GM12864 (cell line): ENCODE measurements at places on chromosomes 4 and X.
A peak's percentile ranks its signal among the peaks of the same experiment; 100 is the strongest.

DNA sequence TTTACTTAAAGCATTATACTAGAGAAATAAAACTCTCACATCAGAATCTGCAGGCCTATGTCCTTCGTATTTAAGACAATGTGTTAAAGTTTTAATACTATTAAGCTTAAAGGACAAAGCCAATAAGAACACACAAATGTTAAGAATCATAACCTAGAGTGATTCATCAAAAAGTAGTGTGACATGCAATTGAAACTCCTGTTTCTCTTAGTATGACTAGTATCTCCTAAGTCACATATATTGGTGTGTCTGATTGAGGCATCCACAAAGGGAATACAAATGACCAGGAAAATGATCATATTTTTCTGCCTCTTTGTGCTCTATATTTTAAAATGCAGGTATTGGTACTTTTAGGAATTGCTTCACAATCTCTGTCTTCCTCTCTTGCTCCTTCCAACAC is 23.8 kb downstream of the GPRASP3 start:
- DNase-seq: no peak

DNA sequence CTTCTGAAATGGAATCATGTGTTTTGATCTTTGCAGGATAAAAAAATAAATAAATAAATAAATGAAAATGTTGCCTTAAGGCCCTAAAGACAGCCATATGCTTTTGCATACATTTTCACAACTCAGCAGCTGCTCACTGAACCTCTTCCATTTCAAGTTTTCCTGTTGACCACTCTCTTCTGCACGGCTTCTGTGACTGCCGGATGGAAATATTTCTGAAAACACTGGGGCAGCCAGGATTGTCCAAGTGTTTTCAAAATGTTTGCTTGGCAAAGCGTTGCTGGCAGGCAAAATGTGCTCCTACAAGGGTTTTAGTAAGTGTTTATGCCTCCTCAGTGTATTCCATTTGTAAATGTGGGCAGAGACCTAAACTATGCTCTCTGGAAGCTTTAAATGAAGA is 208.1 kb upstream of the IL1RAPL1 start:
- no peak for DNase-seq

GRCh38 chrX:119605464-119606279 is 552 bp downstream of the NKRF start:
- no peak for DNase-seq

GRCh38 chrX:134749706-134750445 is 91.6 kb upstream of the PLAC1 start:
- no peak for DNase-seq

GRCh38 chr4:149017002-149017734 is 575.0 kb upstream of the NR3C2 start:
- DNase-seq: no peak

DNA sequence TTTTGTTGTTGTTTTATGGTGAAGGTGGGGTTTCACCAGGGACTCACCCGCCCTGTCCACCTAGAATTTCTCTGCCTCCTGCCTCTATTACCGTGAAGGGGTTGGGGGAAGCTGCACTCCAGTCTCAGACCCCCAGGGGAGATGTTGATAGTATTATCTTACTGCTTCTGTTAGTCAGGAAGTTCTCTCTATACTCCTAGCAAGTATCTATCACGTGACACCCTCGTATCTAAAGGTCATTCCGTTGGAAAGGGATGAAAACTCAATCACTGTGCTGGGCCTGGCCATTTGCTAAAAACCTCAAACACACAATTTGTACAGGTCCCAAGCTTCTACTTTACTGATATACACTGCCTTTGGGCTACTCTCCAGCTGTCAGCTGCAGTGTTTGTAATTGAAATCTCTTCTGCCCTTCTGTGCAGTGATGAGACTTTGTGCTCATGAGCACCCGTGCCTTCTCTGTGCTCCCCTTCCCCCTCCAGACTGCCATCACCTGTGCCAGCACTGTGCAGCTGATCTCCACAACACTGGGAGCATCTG is 188.5 kb upstream of the ANXA3 start:
- DNase-seq: no peak

DNA sequence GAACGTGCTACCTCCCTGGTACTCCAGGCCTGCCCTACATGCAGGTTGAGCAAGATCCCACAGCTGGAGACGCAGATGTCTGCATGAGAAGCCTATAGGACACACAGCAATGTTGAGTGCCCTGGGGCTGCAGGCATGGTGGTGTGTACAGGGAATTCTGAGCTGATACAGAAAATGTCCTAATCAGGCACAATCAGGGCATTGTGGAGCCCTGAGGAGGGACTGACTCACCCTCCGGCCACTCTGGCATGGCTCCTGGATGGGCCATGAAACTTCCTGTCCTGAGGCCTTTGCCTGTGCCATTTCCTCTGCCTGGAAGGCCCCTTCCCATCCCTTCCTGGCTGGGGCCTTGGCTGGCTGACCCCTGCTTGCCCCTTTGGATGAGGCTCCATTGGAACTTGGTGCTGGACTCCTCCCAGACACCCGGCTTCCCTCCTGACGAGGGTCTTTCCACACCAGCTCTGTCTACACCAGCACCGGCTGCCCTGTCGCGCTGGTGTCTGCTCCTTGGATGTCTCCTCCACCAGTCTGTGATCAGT is 16.7 kb upstream of the AFAP1 start:
- no peak for DNase-seq

DNA sequence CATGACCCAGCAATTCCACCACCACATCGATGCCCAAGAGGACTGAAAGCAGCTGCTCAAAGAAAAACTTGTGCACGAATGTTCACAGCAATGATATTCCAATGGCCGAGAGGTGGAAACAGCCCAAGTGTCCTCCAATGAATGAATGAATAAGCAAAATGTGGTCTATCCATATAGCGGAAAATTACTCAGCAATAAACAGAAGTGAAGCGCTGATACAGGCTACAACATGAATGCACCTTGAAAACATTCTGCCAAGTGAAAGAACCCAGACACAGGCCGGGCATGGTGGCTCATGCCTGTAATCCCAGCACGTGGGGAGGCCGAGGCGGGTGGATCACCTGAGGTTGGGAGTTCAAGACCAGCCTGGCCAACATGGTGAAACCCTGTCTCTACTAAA is 5.2 kb upstream of the SLC2A9 start:
- DNase-seq: no peak

- no peak for DNase-seq
Observed at GRCh38 chr4:14783011-14783877, 219.0 kb upstream of the CPEB2 start.

GRCh38 chr4:142396279-142396678 is 449.8 kb downstream of the INPP4B start:
- DNase-seq: no peak

GRCh38 chrX:155888139-155888538 is 7.0 kb downstream of the VAMP7 start:
- DNase-seq: no peak

DNA sequence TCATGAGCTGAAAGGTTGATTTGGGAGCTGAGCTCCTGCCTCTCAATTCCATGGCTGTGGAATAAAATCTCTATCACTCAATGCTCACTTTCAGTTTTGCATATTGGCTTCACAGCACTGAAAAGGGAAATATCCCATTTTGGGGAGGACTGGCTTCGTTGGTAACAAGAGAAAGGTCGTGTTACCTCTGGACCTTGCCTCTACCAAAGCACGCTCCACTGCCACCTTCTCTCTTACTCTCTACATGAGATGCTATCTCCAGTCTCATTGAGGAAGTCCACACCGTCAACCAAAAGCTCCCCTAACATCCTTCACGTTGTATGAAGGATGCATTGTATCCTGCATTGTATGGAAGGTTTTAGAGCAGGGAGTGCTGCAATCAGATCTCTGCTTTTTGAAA is 195.0 kb upstream of the LDB2 start:
- DNase-seq: no peak

DNA sequence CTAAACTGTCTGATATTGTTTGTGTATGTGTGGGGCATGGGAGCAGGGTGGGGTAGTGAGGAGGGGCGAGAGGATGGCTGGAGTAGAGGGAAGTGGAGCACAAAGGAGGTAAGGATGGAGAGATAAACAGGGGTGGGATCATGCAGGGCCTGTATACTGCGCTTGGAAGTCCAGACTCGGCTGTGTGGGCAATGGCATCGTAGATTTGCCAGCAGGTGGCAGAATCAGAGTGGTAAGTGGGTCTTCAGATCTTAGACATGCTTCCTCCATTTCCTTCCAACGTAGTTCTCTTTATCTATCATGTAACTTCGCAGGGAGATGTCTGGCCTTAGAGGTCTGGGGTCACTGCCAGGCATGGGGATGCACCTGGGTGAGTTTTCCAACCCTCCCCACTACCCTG is 155.5 kb downstream of the PDGFRA start:
- DNase-seq: peak; percentile 2

DNA sequence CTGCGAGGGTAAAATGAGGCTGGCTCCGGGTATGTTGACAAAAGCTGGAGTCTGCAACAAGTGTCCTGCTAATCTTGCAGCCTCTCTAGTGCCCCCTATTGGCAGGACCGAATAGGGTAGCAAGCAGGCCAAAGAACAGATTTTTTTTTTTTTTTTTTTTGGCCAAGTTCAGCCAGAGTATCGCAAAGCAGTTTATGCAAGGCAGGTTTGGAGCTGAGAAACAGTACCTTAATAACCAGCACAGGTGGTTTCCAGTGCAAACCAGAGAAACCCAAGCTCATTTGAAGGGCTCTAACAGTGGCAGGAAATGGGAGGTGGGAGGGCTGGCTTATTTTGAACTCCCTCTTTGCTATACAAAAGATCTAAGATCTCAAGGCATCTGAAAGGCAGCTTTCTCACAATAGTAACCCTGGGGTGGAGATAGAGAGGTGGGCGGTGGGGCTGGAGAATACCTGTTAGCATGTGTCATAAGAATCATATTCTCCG is 38.2 kb upstream of the OCIAD2 start:
- peak; percentile 10 for DNase-seq

GRCh38 chr4:180710628-180711337 is 1532.4 kb upstream of the TENM3 start:
- DNase-seq: no peak

GRCh38 chr4:84914686-84915395 is 51.6 kb downstream of the WDFY3 start:
- no peak for DNase-seq

DNA sequence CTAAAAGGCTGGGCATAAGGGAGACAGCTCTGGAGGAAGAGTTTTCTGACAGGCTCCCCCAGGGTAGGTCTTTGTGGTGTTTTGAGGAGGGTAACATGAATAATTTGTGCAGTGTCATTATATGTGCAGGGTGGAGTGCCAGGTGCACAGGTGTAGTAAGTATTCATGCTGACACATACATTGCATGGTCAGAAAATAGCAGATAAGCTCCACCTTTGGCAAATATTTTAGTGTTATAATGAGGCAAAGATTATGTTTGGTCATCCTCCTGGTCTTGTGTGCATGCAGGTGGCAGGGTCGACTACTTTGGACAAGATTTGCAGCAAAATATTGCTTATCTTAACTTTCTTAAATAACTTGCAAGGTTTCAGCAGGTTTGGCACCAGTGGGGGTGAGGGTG is 910.4 kb upstream of the PCDH10 start:
- DNase-seq: no peak

DNA sequence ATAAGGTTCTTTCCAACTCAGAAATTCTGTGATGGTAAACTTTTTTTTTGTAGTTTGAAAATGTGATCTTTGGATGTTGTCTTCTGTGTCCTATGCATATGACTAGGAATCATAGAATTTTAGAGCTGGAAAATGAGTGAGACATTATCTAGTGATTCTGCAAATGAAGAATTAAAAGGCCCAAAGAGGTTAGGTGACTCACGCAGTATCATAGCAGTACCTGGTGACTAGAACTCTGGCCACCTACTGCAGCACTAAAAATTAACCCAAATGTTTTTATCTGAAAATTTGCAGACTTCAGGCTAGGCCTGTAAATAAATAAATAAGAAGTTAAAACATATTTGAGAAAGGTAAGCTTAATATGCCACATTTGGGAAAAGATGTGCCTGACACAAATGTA is 52.8 kb downstream of the NFKB1 start:
- no peak for DNase-seq

DNA sequence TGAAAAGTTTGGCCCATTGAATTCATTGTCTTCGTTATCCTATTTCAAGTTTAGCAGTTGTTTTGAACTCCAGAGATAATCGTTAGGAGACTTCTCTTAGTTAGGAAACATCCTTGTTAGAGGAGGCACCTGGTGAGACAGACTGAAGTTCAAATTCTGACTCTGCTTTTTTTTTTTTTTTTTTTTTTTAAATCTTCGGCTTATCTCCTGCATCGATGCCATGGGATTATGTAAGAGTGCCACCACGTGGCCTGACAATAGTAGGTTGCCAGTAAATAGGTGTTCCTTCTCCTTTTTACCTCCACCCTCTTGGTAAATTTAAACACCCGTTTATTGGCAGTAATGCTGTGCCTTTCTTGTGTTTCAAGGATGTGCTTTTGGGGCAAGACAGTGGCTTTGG is 149.3 kb downstream of the SOWAHB start:
- no peak for DNase-seq

DNA sequence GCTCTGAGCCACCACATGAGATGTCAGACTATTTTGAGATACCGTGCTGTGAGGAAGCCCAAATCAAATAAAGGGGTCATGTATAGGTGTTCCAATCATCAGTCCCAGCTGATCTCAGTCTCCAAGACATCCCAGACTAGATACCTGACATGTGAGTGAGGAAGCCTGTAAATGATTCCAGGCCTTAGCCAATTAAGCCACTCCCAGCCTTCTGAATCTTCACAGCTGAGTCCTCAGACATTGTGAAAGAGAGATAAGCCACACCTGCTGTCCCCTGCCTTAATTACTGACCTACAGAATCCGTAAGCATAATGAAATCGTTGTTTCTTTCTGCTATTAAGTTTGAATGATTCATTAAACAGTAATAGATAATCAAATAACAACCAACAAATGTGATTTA is 671.4 kb downstream of the ZNF674 start:
- no peak for DNase-seq
